Fibroblast of skin of left quadriceps (primary cell): ENCODE measurements at places on chromosomes 6 and 20.

GRCh38 chr6:155882527-155883333 lies 427.1 kb upstream of the NOX3 start:
- no peak for DNase-seq

GRCh38 chr20:54229566-54230160 lies 21.8 kb downstream of the PFDN4 start:
- no peak for DNase-seq

DNA sequence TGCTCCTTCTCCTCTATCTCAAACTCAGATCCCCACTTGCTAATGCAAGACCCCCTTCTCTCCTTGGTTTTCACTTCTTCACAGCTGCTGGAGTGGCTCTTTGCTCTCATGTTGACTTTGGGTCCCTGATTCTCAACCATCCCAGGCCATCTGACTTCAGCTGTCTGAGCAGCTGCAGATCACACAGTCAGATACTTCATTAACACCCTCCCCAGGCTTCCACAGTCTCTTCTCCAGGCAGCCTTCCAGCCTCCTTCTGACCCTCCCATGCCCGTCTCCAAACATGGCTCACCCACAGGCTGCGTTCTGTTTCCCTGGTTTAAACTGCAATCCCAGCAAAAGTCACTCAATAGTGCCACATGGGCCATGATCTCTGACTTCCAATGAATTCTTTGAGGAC lies 65.4 kb downstream of the HIVEP2 start:
- no peak for DNase-seq

DNA sequence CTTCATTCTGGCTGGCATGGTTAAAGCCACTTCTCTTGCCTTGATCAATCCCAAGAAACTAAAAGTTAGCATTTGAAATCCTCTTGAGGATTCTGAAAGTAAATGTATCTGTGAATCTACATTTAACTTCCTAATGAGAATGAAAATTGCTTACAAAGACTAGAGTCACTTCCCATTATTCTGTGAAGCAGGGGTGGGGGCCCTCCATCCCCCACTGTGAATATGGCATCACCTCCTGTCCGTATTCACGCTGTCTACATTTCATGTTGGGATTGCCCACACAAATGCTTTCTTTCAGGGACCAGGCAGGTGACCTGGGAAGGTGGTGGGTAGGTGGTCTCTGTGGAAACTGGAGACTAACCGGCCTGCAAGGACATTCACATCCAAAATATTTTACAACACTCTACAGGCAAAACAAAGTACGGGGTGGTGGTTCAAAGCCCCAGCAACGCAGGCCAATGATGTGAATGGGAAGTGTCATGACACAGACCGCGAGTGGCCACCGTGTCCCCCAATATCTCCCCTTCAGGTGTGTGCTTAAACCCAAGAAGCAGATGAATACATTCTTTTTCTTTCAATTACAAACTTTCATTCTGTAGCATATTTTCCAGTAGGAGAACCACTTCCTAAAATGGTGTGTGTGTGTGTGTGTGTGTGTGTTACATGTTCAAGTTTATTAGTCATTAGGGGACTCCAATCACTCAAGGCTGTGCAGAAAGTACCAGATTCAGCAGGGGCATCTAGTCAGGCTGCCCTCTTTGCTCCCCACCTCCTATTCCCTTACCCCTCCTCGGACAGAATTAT lies 132.2 kb downstream of the PRND start:
- DNase-seq: no peak

DNA sequence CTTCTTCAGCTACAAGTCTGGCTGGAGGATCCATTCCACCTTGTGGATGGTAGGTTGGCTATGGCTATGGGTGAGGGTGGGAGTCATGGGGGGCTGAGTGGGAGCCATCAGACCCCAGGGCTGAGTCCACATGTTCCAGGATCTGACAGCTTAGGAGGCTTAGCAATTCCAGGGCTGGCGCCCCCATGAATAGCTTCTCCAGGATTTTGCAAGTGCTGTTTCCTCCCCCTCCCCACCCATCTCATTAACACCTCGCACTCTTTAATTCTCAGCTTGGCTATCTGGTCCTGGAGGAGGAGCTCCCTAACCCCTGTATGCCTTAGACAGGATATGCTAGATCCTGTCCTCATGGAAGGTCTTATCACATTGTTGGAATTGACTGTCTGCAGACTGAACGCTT lies 39.0 kb upstream of the ANGPT4 start:
- no peak for DNase-seq

DNA sequence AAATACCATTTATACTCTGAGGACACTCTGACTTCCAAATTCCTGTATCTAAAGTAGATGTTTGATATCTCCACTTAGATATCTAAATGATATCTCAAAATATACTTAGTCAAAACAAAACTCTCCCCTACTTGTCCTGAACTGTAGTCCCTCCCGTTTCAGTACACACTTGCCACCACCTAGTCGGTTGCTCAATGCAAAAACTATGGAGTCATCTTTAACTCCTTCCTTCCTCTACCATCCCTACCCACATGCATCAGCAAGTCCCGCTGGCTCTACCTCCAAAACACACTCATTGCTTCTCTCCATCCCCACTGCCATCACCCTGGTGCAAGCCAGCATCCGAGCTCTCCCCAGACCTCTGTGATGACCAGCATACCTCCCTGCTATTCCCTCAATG lies 13.2 kb downstream of the STX7 start:
- DNase-seq: no peak

GRCh38 chr6:23175391-23175790 lies 606.0 kb downstream of the HDGFL1 start:
- peak; percentile 42 for DNase-seq

- peak; percentile 98 for DNase-seq
Measured at GRCh38 chr6:30781743-30782424, 37.5 kb upstream of the IER3 start.

DNA sequence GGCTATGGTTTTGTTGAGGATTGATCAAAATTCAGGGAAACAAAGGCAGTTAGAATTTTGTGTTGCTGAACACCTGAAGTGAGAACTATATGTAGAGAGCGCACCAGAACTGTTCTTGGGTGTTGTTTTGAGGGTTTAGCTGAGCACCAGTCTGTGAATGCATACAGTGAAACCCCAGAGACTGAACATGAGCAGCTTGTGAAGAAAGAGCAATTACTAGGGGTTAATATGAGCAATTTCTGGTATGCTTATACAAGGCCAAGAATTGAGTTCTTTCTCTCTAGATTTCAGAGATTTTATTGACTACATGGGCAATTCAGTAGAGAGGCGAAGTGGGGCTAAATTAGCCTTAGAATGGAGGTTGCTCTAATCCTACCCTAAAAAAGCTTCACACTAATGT lies 93.9 kb downstream of the CD2AP start:
- DNase-seq: no peak

GRCh38 chr6:82415820-82416219 lies 52.2 kb downstream of the TPBG start:
- no peak for DNase-seq

DNA sequence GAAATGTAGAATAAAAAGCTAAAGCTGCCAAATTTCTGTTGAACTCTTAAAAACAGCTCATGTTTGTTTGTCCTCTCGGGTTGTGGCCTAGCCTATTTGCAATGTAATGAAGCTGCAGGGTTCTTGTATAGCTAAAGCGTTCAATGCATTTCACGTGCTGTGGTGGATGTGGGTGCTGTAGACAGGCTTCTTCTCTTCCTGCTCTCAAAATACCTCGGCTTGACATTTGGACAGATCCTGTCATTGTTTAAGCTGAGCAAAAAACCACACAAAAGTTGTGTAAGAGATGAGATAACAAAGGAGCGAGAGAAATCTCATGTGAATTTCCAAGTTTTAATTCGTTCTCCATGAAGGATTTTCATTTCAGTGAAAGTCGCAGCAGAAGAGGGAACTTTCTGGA lies 196.3 kb upstream of the UST start:
- DNase-seq: no peak

GRCh38 chr6:56361812-56362211 lies 114.4 kb upstream of the COL21A1 start:
- no peak for DNase-seq

- no peak for DNase-seq
Measured at GRCh38 chr20:23459461-23460150, 6.9 kb upstream of the CST11 start.

GRCh38 chr6:133764008-133764753 lies 124.7 kb upstream of the TCF21 start:
- DNase-seq: peak; percentile 66

DNA sequence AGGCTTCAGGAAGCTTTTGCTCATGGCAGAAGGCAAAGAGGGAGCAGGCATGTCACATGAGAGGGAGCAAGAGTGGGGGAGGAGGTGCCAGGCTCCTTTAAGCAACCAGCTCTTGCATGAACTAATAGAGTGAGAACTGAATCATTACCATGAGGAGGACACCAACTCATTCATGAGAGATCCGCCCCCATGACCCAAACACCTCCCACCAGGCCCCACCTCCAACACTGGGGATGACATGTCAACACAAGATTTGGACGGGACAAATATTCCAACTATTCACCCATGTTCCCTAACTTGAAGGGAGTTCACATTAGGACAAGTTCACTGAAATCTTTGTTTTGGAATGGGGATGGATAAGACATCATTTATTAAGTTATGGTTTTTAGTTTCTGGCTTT lies 155.2 kb upstream of the ESR1 start:
- no peak for DNase-seq

DNA sequence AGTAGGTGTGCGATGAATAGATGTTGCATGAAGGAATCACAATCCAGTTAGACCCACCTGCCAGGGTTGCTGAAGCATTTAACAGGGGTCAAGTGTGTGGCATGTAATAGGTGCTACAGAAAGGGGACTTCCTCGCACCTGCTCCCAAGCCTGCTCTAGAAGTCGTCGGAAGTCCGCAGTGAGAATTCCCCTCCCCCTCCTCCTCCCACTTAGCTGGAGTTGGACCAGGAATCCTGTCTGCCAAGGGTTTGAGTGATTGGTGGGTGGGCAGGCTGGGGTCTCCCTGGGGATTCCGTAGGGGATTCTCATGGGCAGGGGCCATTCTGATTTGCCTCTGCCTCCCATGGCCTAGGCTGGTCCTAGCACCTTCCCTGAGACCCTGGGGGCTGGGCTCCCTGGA lies 10.3 kb downstream of the SCRT2 start:
- DNase-seq: no peak

- DNase-seq: no peak
Measured at GRCh38 chr6:147156799-147157382, 47.3 kb upstream of the STXBP5 start.

GRCh38 chr6:166664135-166664534 lies 37.1 kb upstream of the RPS6KA2 start:
- no peak for DNase-seq

DNA sequence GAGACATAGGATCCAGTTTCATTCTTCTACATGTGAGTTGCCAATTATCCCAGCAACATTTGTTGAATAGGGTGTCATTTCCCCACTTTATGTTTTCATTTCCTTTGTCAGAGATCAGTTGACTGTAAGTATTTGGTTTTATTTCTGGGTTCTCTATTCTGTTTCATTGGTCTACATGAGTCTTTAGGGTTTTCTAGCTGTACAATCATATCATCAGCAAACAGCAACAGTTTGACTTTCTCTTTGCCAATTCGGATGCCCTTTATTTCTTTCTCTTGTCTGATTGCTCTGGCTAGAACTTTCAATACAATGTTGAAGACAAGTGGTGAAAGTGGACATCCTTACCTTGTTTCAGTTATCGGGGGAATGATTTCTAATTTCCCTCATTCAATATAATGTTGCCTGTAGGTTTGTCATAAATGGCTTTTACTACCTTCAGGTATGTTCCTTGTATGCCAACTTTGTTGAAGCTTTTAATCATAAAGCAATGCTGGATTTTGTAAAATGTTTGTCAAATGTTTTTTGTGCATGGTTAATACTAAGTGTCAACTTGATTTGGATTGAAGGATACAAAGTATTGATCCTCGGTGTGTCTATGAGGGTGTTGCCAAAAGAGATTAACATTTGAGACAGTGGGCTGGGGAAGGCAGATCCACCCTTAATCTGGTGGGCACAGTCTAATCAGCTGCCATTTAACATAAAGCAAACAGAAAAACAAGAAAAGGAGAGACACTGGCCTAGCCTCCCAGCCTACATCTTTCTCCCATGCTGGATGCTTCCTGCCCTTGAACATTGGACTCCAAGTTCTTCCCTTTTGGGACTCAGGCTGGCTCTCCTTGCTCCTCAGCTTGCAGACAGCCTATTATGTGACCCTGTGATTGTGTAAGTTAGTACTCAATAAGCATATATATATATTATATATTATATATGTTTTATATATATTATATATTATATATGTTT lies 23.3 kb downstream of the MICA start:
- DNase-seq: no peak

DNA sequence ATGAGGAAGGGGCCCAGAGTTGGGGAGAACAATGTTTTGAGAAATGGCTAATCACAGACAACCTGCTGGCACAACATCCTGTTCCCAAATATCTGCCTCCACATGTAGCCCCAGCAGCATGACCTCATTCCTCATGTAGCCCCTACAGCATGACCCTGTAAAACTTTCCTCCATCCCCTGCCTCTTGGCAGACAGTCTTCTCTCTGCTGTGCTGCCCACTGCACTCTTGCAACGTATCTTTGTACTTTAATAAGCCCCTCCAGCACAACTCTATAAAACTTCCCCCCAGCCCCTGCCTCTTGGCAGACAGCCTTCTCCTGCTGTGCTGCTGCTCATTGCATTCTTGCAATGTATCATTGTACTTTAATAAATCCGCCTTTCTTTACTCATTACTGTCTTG lies 278.8 kb downstream of the HDGFL1 start:
- no peak for DNase-seq

- DNase-seq: no peak
Measured at GRCh38 chr6:163389354-163389753, 25.2 kb upstream of the QKI start.
